ENCODE measurements at places on chromosomes 16 and 17. TPM values are rescaled to one million over a fixed set of nuclear protein-coding genes. Genes with fewer than 3 reads are reported as not detected.
A peak's percentile ranks its signal among the peaks of the same experiment; 100 is the strongest.

GRCh38 chr17:41339571-41340172 lies 11.0 kb downstream of the KRT33A start:
- DNase-seq = no peak

DNA sequence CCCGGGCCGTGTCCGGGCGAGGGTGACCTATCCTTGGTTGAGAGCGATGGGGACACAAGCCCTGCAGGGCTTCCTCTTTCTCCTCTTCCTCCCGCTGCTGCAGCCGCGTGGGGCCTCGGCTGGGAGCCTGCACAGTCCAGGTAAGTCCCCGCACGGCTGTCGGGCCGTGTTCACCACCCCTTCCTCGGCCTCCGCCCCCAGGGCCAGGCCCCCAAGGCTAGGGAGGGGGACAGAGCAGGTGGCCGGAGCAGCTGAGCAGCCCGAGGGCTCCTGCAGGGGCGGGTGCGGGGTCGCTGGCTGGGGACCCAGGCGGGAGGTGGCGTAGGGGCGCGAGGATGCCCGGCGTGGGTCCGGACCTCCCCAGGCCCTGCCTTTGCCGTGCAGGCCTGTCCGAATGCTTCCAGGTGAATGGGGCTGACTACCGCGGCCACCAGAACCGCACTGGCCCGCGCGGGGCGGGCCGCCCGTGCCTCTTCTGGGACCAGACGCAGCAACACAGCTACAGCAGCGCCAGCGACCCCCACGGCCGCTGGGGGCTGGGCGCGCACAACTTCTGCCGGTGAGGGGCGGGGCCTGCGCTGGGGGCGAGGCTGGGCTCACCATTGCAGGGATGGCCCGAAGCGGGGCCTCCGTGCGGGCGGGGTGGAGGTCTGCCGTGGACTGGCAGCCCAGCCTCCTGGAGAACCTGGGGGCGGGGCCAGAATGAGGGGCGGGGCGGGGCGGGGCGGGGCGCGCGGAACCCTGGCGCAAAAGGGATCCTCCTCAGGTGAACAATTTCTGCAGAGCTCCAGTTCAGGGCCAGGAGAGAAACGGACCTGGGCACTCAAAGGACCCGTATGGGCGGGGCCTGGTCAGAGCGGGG lies 631 bp downstream of the KREMEN2 start:
- no peak for DNase-seq

- no peak for DNase-seq
Measured at GRCh38 chr16:53605356-53605755, 98.3 kb downstream of the RPGRIP1L start.

The TM4SF5 gene
- total RNA-seq = not detected

GRCh38 chr17:69869667-69870066 lies 205.4 kb upstream of the KCNJ16 start:
- DNase-seq = no peak

The FBXW10 gene
- not detected for total RNA-seq

GRCh38 chr17:30824002-30824355 lies 513 bp downstream of the CRLF3 start:
- DNase-seq = peak; percentile 28

DNA sequence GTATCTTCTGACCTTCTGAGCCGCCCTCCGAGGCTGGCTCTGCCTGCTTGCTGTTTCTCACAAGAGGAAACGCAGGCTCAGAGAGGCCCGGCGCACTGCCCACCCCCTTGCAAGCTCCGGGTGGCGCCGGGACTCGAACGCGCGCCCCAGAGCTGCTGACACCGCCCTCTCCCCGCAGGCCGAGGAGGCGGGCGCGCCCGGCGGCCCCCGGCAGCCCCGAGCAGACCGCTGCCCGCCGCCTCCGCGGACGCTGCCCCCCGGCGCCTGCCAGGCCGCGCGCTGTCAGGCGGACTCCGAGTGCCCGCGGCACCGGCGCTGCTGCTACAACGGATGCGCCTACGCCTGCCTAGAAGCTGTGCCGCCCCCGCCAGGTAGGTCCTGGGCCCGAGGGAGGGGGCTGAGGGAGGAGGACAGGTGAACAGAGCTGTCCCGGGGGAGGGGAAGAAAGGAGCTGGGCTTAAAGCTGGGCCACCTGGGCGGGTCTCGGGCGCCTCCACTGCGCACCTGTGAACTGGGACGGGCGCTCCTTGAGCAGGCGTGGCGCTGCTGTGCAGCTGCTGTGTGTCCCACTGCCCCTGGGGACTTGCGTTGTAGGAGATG lies 18.2 kb downstream of the WFDC1 start:
- no peak for DNase-seq

The KRT32 gene
- total RNA-seq = not detected

- DNase-seq = no peak
Measured at GRCh38 chr16:54233615-54234014, 53.0 kb downstream of the IRX3 start.

DNA sequence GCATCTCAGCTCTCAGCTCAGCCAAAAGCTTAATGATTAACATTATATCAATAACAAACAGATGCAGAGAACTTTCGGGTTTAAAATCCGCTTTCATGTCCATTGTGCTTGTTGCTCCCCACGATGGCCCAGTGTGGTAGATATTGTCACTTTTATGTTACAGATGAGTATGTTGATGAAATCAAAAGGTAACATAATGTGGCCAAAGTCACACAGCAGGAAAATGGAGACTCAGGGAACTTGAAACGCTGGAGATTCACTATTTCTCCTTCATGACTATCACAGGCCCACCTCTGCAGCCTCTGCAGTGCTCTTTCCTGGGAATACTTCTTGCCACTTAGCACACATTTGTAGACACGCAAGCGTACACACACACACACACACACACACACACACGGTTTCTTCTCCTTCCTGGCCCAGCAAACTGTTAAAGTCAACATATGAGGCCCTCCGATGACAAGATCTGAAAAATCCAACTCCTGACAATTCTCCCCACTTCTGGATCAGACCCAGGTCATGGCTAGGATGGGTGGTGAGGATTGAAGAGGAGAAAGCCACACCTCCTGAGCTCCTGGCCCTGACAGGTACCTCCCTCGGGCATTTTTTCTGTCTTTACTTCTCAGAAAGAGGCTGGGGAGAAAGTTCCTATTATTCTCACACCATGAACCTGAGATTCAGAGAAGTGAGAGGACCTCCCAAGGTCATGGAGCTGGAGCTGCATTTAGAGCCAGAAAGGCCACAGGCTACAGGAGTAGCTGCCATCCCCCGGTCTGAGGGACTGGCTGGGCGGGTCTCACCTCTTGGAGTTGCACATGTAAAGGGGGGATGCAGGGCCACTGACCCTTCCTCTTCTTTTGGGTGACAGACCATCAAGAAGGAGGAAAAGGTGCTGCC lies 9.7 kb downstream of the DRC7 start:
- DNase-seq = no peak

GRCh38 chr17:66715745-66716156 lies 119.2 kb upstream of the CACNG5 start:
- DNase-seq = peak; percentile 86

DNA sequence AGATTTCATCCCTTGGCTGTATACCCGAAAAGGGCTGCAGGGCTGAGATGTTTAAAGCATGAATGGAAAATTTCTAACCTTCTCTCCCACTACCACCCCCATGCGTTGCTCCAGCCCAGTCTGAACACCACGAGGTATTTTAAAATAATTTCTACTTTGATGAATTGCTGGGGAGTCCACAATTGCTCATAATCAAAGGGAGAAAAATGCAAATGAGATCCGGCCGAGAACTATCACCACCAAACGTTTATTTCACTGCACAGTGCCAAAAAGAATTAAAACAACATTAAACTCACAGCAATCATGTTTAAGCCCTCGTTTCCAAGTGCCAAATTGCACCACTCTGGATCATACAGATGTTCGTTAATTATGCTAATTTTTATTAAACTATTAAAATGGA lies 36.7 kb downstream of the SNX11 start:
- DNase-seq = no peak

The CLEC19A gene
- total RNA-seq = not detected

DNA sequence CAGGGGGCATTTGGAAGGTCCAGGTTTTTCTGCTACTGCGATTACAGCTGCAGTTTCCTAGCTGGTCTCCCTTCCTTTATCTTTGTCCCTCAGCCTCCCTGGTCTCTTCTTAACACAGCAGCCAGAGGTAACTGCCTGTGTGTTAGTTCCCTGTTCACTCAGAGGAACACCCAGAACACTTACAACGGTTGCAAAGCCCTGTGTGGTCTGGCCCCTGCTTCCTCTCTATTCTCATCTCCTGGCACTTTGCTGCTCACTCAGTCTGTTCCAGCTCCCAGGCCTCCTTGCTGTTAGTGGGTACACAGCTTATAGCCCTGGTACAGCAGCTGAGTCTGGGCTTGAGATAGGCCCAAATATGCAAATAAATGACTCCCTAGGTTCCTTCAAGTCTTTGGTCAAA lies 16.4 kb downstream of the NTN1 start:
- DNase-seq = no peak

The UMOD gene
- total RNA-seq = not detected

DNA sequence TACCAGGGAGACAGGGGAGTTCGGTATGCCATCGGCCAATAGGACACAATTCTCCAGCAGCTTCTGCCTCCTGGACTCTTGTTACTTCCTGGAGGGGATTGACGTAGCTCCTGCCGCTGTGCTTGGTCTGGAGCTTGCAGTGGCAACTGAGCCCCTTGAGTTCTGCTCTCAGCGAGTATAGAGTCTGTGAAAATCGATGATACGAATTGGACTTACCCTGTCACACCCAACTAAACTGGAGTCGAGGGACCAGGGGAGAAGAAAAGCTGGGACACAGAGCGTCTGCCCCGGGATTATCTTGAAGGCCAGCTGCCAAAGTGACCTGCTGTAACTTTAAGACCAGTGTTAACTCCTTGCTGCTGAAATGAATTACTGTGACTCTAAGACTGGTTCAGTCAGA lies 22.2 kb downstream of the SEC14L1 start:
- DNase-seq = peak; percentile 65

The ODAD4 gene
- 0.34 TPM for total RNA-seq

GRCh38 chr17:39147221-39148185 lies 3.9 kb downstream of the PLXDC1 start:
- no peak for DNase-seq

The TPSB2 gene
- not detected for total RNA-seq

The RGS11 gene
- 0.19 TPM for total RNA-seq

GRCh38 chr17:13365331-13365730 lies 236.4 kb downstream of the HS3ST3A1 start:
- DNase-seq = no peak

GRCh38 chr17:46819906-46820351 lies 1.4 kb upstream of the WNT3 start:
- DNase-seq = no peak

- DNase-seq = peak; percentile 73
Measured at GRCh38 chr17:76262732-76263344, 2.3 kb upstream of the UBALD2 start.

The LGALS9B gene
- total RNA-seq = not detected

- DNase-seq = no peak
Measured at GRCh38 chr17:13646969-13647542, 45.3 kb upstream of the HS3ST3A1 start.

The EFCAB13 gene
- 6.6 TPM for total RNA-seq

DNA sequence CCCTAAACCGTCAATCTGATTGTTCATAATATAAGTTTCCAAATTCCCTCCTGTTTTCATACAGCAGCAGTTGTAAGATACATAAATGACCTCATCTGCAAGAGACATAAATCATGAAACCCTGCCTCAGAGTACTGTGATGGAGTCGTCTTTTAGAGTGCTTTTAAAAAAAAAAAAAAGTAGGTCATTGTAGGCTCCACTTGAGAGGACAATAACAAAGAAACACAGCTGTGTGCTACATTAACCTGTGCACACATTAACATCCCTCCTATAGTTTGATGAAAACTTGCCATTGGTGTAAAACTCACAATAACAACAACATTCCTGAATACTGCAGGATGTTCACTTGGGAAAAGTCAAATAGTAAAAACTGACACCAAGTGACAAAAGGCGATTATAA lies 56.5 kb downstream of the XPO6 start:
- no peak for DNase-seq

The NOS2 gene
- 0.60 TPM for total RNA-seq

DNA sequence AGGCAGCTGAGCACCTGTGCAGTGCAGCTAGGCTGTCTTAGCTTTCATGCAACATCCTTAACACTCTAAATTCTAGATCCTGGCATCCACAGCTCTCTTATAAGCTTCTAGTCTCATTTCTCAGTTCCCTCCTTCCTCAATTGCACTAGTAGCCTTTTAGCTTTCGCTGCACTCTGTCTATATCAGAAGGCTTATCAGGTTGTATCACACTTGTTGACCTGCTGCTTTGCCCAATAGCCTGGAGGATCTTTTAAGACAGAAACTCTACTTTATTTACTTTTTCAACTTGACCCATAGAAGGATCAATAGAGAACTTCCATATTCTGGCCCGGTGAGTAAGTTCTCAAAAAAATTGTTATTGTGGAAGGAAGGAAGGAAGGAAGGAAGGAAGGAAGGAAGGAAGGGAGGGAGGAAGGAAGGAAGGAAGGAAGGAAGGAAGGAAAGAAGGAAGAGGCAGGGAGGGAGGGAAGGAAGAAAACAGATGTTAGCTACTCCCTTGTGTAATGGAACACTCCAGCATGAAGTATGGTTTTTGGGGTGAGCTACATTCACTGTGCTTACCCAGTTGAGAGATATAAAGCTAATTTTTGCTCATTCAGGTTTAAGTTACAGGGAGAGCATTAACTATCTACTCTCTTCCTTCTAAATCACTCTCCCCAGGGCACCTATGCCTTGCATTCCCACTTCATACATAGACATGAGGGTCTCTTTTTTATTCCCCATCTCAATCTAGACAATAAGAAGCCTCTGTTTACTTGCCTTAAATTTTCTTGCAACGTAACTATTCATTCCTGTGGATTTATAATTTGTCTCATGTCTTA lies 361.1 kb downstream of the SHISA9 start:
- no peak for DNase-seq

DNA sequence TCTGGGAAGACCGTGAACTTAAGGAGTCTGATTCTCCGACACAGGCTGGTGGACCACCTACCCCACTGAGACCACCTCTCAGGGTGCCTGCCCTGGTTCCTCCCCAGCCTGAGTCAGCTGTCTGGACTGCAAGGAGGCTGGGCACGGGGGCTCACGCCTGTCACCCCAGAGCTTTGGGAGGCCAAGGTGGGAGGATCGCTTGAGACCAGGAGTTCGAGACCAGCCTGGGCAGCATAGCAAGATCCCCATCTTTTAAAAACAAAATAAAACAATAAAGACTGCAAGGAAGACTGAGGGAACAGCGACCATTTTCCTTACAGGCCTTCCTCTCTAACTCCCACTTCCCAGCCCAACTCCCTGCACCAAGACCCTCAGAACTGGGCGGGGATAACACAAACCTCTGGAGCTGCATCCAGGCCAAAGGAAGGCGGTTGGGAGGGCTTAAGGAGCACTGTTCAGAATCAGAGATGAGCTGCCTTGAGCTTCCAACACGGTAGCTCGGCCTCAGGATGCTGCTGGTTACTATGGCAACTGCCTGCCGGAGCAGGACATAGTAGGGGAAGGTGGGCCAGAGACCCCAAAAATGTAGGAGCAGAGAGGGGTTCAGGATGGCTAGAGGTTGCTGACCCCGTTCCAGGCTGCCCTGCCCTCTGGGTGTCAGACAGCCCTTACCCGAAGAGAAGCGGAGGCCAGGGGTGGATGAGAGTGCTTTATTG lies 4.4 kb downstream of the APOBR start:
- DNase-seq = no peak

Measured in dermis blood vessel endothelial cell (primary cell).